WTC11 (cell line): ENCODE measurements at places on chromosomes 12 and 14. TPM values are rescaled to one million over a fixed set of nuclear protein-coding genes. Genes with fewer than 3 reads are reported as not detected.

DNA sequence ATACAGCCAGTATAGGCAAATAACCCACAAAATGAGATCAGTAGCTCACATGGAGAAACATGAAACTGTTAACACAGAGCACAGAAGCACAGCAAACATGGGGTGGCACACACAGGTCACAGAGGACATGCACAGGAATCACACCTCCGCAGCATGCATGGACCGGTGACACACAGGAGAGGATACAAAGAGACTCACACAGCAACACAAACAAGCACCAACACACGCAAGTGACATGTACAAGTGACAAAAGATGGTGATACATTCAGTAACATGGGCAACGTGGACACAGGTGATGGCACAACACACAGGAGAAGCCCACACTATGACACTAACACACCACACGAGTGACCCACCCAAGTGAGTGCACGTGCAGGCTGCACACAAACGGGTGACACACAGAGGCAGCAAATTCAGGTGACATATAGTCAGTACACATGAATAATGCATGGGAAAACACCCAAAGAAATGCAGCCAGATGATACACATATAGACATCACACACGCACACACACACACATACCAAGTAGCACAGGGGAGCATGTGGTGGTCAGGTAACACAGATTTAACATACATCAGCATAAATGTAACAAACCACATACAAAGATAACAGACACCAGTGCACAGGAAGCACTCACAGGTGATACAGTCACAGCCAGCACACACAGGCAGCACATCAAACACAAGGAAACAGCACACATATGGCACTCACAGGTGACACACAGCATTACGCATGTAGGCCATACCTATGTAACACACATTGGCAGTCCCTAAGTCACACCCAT, 216.0 kb upstream of the SFSWAP start:
- H3K27me3 ChIP-seq = peaks cover 10% of the 10 kb centered on the region
- DNase-seq = no peak
- H3K4me1 ChIP-seq = no peaks in the 10 kb centered on the region
- H3K36me3 ChIP-seq = no peaks in the 10 kb centered on the region
- H3K27ac ChIP-seq = no peak overlapping the region

The CHGA gene
- 8.5 to 17.2 TPM (median 17.1 TPM) in 3 replicates for total RNA-seq

DNA sequence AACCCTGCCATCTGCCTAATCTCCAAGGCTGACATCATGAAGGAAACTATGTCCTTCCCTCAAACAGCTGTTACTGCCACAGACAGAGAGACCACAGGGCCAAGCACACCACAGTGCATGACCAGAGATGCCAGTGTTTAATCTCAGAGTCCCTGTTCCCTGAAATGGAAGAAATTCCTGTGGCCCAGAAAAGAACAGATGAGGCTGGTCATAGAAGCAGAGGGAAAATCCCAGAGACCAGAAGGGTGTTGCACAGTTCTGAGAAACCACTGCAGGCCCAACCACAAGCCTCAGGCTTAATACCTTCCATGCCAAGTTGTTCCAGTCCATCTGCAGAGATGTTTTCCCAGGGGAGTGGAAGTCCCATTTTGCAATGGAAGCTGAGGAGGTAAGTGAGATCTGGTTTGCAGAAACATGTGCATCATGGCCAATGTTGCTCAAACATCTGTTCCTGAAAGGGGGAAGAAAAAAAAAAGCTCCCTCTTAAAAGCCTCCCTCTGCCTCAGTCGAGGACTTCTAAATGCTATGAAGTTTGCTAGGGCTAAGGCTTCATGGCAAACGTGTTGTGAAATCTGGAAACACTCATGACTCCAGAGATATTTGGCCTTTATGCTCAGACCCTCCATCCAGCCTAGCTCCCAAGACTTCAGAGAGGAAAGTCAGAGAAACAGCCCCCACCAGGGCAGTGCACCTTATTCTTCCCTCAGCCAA, 98.6 kb downstream of the SCARB1 start:
- H3K36me3 ChIP-seq = peaks cover 16% of the 10 kb centered on the region
- no peaks in the 10 kb centered on the region for H3K4me1 ChIP-seq
- no peak for DNase-seq
- no peak overlapping the region for H3K27ac ChIP-seq
- peaks cover 3% of the 10 kb centered on the region for H3K27me3 ChIP-seq

DNA sequence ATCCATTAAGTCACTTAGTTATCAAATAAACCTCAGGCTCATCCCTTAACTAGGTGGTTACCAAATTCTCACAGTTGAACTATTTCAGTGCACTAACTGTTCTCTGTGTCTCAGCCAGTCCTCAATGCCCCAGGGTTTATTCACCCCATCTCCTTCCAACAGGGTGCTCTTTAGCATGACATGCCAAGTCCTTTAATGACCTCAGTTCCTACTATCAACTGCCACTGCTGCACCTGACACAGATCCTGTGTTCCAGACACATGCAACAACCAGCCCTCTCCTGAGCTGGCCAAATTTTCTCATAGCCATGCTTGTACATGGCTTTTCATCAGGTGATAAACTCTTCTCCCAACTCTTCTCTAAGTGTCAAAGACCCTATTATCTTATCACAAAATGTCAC, 80.0 kb downstream of the ATXN2 start:
- peaks cover 33% of the 10 kb centered on the region for H3K36me3 ChIP-seq
- DNase-seq = no peak
- H3K4me1 ChIP-seq = no peaks in the 10 kb centered on the region
- H3K27ac ChIP-seq = no peak overlapping the region
- H3K27me3 ChIP-seq = no peaks in the 10 kb centered on the region
- H3K4me3 ChIP-seq = no peak overlapping the region

The LAG3 gene
- 2.4 to 2.6 TPM (median 2.6 TPM) in 3 replicates for total RNA-seq

- no peak for DNase-seq
- H3K36me3 ChIP-seq = no peaks in the 10 kb centered on the region
- H3K4me3 ChIP-seq = no peak overlapping the region
Measured at GRCh38 chr14:103531421-103532215, 2.6 kb downstream of the TRMT61A start.

GRCh38 chr14:32332415-32333316, 3.6 kb downstream of the AKAP6 start:
- no peak for DNase-seq
- no peaks in the 10 kb centered on the region; the same call in 1 of the 2 replicates for H3K27me3 ChIP-seq
- no peak overlapping the region for H3K4me3 ChIP-seq
- peaks cover 18% of the 10 kb centered on the region for H3K4me1 ChIP-seq
- H3K27ac ChIP-seq = no peak overlapping the region
- no peaks in the 10 kb centered on the region for H3K36me3 ChIP-seq

The SLCO1A2 gene
- 9.9 to 13.9 TPM (median 11.5 TPM) in 3 replicates for total RNA-seq

DNA sequence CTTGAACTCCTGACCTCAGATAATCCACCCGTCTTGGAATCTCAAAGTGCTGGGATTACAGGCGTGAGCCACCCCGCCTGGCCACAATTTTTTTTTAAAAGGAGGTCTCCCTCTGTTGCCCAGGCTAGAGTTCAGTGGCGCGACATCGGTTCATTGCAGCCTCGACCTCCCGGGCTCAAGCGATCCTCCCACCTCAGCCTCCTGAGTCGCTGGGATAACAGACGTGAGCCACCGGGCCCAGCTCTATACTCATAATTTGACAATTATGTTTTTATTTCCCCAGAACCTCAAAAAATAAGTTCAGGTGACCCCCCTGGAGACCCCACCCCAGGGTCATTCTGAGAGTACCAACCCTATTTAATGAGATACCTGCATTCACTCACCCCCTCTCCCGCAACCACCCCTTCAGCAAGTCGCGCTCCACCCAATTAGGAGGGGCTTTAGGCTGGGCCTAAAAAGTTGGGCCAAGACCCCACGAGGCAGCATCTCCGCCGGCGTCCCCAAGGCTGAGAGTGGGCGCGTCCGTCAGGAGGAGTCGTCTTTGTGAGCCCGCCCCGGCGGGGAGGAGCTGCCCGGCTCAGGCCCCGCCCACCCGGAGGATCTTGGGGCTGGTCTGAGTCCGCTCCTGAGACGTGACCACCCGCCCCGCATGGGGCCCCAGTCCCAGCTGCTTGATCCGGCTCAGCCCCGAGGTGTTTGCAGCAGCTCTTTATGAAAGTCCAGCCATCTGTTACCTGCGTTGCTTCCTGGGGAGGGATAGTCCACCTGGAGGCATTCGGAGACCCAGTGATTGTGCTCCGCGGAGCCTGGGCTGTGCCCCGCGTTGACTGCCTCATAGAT, at the start of gene ANKRD33:
Gene ANKRD33, plus strand, starts transcription at position 628 of the 840 bp plus-strand sequence. Its CDS starts 84 bp downstream, at position 712.
- DNase-seq = peak; percentile 91
- peak within 1 kb of the TSS; percentile 75 for H3K4me3 ChIP-seq
- no peaks in the 10 kb centered on the region for H3K36me3 ChIP-seq
- no peak within 1 kb of the TSS for H3K27ac ChIP-seq
- H3K27me3 ChIP-seq = peaks cover 14% of the 10 kb centered on the region
- H3K4me1 ChIP-seq = peaks cover 25% of the 10 kb centered on the region

DNA sequence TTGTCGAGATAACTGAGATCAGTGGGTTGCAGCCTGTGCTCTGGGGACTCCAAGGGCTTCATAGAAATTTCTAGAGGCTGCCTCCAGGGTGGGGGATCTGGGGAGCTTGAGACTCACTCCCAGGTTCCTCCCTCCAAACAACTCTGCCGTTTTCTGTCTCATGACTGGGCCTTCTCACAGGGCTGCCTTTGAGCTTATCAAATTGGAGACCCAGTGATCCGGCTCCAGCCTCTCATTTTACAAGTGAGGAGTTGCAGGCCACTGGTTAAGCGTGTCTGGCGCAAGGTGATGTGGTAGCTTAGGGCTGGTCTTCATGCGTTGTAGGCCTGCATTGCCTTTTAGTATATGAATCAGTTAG, 85.8 kb downstream of the SLC25A47 start:
- H3K36me3 ChIP-seq = no peaks in the 10 kb centered on the region
- H3K4me1 ChIP-seq = peaks cover 36% of the 10 kb centered on the region
- no peak overlapping the region for H3K4me3 ChIP-seq
- H3K27ac ChIP-seq = no peak overlapping the region
- DNase-seq = no peak

The SLC38A4 gene
- 6.1 to 12.6 TPM (median 12.1 TPM) in 3 replicates for total RNA-seq

DNA sequence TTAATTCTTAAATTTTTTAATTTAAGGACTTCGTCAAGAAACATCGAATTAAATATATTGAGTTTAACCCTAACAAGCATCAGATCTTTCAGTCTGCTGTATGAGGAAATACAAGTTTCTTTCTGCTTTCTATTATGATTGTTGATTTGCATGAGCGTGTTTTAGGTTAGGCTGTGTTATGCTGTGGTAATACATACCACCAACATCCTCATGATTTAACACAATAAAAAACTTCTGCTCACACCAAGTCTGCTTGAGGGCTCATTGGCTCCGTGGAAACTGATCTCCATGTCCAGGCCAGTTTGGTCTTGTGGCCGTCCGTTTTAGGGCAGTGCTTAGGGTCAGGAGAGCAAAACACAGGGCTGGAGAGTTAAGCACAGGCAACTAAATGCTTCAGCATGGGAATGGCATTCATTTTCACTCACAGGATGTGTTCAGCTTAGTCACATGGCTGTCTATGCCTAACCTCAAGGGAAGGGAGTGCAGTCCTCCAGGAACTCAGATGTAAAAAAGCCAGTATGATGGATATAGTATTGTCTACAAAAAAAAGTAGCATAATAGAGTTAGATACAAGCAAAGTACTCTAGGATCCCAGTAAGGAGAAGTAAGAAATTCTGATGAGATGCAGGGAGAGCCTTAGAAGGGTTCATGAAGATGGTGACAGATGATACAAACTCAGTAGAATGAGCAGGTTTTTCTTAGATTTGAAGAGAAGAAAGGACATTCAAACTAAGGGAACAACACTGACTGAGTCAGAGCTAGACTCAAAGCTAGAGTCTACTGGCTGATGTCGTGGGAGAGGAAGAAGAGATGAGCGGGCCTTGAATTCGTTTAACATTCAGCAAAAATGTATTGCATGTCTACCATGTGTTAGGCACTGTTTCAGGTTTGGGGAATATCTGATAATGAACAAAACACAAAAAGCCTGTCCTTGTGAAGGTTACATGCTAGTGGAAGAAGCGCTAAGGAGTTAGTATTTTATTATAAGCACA, 16.3 kb downstream of the MARK3 start:
- H3K36me3 ChIP-seq = peaks cover 5% of the 10 kb centered on the region; the same call in 1 of the 2 replicates
- no peak overlapping the region; the same call in 1 of the 2 replicates for H3K4me3 ChIP-seq
- no peaks in the 10 kb centered on the region for H3K27me3 ChIP-seq

GRCh38 chr14:54052696-54053385, 96.2 kb upstream of the BMP4 start:
- no peak for DNase-seq
- H3K4me1 ChIP-seq = no peaks in the 10 kb centered on the region
- H3K27me3 ChIP-seq = no peaks in the 10 kb centered on the region
- H3K36me3 ChIP-seq = no peaks in the 10 kb centered on the region
- H3K27ac ChIP-seq = no peak overlapping the region
